NCI-H526 treated with DMSO at 0.1 percent for 48 hours (cell line): ENCODE measurements at places on chromosomes 4 and X.

DNA sequence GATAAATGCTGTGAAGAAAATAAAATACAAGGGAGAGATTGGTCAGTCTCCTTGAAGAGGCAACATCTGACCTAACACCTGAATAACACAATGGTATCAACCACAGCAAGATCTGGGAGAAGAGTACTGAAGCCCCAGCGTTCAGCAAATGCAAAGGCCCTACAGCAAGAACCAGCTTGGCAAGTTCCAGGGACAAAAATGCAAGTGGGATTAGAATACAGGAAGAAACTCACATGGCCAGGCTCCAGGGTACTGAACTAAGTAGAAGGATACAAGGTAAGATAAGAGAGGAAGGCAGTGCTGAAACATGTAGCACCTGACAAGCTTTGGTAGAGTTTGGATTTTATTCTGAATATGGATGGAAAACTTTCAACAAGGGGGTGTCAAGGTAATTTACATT lies 3.6 kb downstream of the SMIM14 start:
- no peak for DNase-seq

GRCh38 chr4:26912810-26913209 lies 52.2 kb downstream of the STIM2 start:
- no peak for DNase-seq

DNA sequence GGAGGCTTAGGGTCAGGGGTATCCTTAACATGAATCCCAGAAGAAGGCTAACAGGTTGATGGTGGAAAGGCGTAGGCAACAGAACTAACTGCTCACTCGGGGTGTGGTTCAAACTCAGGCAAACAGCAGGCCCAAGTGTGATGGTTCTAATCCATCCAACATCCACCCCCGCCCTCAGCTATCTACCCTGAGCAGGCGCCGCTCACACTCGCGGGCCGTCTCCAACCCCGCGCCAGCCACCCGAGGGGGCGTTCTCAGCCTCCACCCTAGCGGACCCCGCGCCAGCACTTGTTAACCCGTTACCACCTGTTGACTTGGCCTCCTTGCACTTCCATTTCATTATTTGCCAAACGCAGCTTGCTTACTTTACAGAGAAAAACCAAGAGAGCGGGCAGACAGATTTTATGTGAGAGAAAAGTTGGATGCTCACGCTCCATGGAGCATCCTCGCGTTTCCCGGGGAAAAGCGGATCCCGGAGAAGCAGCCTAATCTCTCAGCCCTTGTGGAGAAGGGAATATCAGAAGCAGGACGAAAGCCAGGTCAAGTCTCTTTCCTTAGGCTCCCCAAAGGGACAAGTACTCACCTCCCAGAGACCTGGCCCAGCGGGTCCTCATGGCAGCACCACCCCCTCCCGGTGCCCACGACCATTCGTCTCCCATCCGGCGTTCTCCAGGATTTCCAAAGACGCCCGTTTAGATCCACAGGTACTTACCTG lies 773 bp downstream of the SNCA start:
- DNase-seq = peak; percentile 17

GRCh38 chrX:27966492-27966891 lies 14.8 kb downstream of the DCAF8L1 start:
- DNase-seq = no peak

GRCh38 chr4:27223326-27223725 lies 362.7 kb downstream of the STIM2 start:
- no peak for DNase-seq
